ENCODE measurements at places on chromosomes 1 and 21.

- no peak for DNase-seq
Measured at GRCh38 chr1:180116964-180117763, 37.5 kb upstream of the QSOX1 start.

- DNase-seq, result no peak
Measured at GRCh38 chr1:12502336-12503109, 115.5 kb downstream of the DHRS3 start.

DNA sequence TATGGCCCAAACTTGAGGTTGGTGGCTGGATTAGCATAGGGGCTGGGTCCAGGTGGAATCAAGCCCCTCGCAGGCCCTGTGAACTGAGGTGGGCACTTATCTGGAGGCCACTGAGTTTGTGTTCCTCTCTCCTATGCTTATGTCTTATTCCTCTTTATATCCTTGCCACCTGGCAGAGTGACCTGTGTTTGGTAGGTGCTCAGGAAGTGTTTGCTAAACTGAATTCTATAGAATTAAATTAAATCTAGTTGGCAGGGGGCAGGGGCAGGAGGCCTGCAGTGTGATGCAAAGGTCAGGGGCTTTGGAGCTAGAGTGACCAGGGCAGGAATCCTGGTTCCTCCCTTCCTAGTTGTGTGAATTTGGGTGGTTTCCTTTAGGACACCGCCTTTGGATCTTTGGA is 1.1 kb upstream of the TMEM9 start:
- no peak for DNase-seq

- no peak for DNase-seq
Measured at GRCh38 chr1:170696591-170697290, 32.8 kb downstream of the PRRX1 start.

- no peak for DNase-seq
Measured at GRCh38 chr1:229240532-229240931, 30.4 kb upstream of the RAB4A start.

DNA sequence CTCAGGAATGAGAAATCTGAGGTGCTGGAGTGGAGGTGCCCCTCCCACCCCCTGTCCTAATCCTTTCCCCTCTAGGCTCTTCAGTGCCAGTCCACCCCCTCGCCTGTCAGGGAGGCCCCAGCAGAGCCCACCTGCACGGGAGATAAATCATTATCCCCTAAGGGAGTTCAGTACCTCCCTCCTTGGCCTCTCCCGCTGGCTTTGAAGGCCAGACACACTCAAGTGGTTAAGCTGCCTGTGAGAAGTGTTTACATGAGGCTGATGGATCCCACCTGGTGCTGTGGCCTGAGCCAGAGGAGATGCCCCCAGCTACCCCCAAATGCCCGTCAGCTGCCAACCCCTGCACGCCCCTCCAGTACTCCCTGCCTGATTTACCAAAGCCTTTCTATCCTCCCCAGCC is 3.7 kb downstream of the RSPO1 start:
- DNase-seq, result no peak

DNA sequence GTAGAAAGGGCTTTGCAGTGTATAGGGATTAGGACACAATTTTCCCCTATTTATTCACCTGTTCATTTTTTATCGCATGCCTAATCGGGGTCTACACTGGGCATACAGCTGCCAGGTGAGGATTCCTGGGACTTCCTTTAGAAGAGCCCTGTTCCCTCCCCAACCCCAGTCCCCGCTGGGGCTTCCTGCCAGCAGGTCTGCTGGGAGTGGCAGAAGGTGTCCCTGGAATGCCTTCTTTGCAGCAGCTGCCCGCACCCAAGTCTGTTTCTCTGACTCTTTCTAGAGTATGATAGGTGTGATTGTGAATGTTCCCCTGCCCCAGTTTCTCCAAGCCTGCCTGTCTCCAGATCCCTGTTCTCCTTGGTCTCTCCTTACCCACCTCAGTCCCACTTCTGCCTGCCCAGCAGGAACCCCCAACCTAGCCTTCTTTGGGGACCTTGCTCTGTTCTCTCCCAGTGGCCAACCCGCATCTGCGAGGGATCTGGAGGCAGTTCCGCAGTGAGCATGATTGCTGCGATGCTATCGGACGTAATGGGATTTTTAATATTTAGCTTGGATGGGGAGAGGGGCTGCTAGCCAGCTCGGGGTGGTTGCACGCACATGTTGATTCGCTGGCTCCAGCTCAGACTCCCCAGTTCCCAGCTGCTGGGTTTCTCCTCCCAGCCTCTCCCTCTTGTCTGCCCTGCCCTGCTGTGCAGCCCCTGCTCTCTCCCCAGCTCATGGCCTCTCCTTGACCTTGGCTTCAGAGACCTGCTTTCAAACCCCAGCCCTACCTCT is 79.8 kb downstream of the EPHB2 start:
- DNase-seq, result no peak

GRCh38 chr1:196317535-196318522 is 290.4 kb downstream of the KCNT2 start:
- DNase-seq, result no peak

GRCh38 chr1:30427545-30427944 is 295.8 kb downstream of the MATN1 start:
- no peak for DNase-seq
